ENCODE measurements at places on chromosomes 12 and 14. TPM values are rescaled to one million over a fixed set of nuclear protein-coding genes. Genes with fewer than 3 reads are reported as not detected.

GRCh38 chr14:42004321-42004720 lies 397.6 kb downstream of the LRFN5 start:
- no peak for DNase-seq
- H3K27ac ChIP-seq, result no peak overlapping the region
- no peaks in the 10 kb centered on the region for H3K27me3 ChIP-seq
- H3K36me3 ChIP-seq, result no peaks in the 10 kb centered on the region
- H3K4me1 ChIP-seq, result no peaks in the 10 kb centered on the region

CRIP1 gene
- 290 TPM for total RNA-seq

DNA sequence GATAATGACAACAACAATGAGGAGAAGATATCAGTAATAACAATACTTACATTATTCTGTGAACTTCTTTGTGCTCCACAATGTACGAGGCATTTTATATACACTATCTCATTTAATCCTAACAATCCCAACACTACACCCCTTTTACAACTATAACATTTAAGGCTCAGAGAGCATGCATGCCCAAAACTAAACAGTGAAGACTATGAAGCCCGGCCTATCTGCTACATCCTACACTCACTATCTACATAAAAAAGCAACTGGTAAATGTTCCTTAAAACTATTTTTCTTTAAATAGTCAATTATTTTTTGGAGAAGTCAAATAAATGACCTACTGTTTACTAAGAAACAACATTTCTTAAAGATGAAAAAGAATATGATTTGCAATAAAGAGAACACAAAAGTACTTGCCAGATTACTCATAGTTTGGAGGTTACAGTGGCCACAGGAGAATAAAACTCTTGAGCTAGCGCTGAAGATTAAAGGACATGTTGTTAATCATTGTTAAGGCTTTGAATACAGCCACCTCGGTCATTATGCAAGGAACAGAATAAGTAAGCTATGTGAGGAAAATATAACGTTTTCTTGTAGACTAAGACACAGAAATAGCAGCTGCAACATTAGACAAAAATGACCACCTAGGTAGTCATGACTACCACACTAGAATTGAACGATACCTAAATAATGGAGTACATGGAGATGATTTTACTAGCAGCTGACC lies 56.7 kb downstream of the EPS8 start:
- DNase-seq, result no peak
- H3K4me3 ChIP-seq, result no peak overlapping the region
- H3K27ac ChIP-seq, result no peak overlapping the region
- H3K27me3 ChIP-seq, result no peaks in the 10 kb centered on the region
- no peaks in the 10 kb centered on the region for H3K4me1 ChIP-seq
- no peaks in the 10 kb centered on the region for H3K36me3 ChIP-seq

GRCh38 chr14:23047034-23047634 lies 5.1 kb downstream of the PSMB11 start:
- no peak for DNase-seq
- no peak overlapping the region for H3K4me3 ChIP-seq
- H3K27me3 ChIP-seq, result peaks cover 5% of the 10 kb centered on the region

RGS6 gene
- total RNA-seq, result 0.12 TPM

- H3K27me3 ChIP-seq, result no peaks in the 10 kb centered on the region
- H3K4me3 ChIP-seq, result no peak overlapping the region
- DNase-seq, result no peak
- no peak overlapping the region for H3K27ac ChIP-seq
Observed at GRCh38 chr12:89571491-89572195, 45.8 kb upstream of the POC1B start.

CAPZA3 gene
- not detected for total RNA-seq

- H3K27ac ChIP-seq, result no peak overlapping the region
- H3K27me3 ChIP-seq, result no peaks in the 10 kb centered on the region
- no peak overlapping the region for H3K4me3 ChIP-seq
- no peak for DNase-seq
- H3K4me1 ChIP-seq, result no peaks in the 10 kb centered on the region
Observed at GRCh38 chr14:32497248-32497647, 168.2 kb downstream of the AKAP6 start.

CCDC177 gene
- total RNA-seq, result not detected

TOGARAM1 gene
- total RNA-seq, result 17.1 TPM

B3GNT4 gene
- 0.35 TPM for total RNA-seq

DNA sequence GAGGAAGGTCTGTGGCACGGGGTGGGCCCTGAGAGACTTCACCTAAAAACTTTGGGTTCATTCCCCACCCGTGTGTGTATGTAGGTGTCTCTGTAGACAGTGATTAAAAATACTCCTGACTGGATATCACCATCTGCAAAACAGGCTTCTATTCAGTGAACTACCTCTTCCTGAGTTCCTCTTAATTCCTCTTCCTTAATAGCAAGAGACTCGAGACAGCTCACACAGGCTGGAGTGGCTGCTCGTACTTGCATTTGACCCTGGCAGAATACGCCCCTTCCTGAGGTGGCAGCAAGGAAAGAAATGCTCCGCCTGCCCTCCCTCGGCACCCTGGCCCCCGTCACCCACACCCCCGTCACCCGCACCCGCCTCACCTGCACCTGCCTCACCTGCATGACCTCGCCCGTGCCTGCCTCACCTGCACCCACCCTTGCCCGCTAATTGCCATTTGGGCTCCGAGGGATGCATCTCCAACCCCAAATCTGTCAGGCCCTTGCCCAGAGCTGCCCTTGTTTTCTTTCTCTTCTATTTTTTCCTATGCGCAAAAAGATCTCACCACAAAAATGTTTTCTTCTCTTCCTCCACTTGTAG lies 90.0 kb downstream of the FBXL14 start:
- no peak for DNase-seq
- H3K4me3 ChIP-seq, result no peak overlapping the region
- H3K27me3 ChIP-seq, result peaks cover 50% of the 10 kb centered on the region
- no peaks in the 10 kb centered on the region for H3K4me1 ChIP-seq

C12orf76 gene
- total RNA-seq, result 14.8 TPM

DNA sequence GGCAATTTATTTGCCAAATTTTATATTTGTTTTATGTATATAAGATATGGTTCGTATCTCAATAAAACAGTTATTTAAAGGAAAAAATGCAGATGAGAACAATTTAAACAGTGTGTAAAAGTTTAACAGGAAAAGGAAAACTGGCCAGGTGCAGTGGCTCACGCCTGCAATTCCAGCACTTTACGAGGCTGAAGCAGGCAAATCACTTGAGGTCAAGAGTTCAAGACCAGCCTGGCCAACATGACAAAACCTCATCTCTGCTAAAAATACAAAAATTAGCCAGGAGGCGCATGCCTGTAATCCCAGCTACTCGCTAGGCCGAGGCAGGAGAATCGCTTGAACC lies 22.3 kb downstream of the G2E3 start:
- H3K4me1 ChIP-seq, result peaks cover 3% of the 10 kb centered on the region
- H3K36me3 ChIP-seq, result peaks cover 5% of the 10 kb centered on the region
- no peaks in the 10 kb centered on the region for H3K27me3 ChIP-seq

- H3K27ac ChIP-seq, result no peak overlapping the region
- no peak for DNase-seq
- no peaks in the 10 kb centered on the region for H3K27me3 ChIP-seq
- no peaks in the 10 kb centered on the region for H3K4me1 ChIP-seq
- H3K4me3 ChIP-seq, result no peak overlapping the region
- peaks cover 16% of the 10 kb centered on the region for H3K36me3 ChIP-seq
Observed at GRCh38 chr12:110028323-110028722, 20.0 kb downstream of the C12orf76 start.

DNA sequence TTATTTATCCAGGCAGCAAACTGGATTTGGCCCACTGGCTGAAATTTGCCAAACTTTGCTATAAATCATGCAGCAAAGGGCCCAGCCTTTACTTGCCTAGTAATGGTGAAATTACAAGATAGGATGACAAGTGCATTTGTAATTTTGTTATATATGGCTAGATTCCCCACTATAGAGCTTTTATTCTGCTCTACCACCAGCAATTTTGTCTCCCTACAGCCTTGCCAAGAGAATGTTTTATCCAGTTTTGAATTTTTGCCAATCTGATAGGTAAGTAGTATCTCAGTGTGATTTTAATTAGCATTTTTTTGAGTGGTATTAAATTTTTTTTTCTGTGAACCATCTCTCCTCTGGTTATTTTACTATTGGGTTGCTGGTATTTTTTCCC lies 161.6 kb downstream of the SLC41A2 start:
- DNase-seq, result no peak
- H3K36me3 ChIP-seq, result no peaks in the 10 kb centered on the region
- H3K4me3 ChIP-seq, result no peak overlapping the region
- H3K27ac ChIP-seq, result no peak overlapping the region

DNA sequence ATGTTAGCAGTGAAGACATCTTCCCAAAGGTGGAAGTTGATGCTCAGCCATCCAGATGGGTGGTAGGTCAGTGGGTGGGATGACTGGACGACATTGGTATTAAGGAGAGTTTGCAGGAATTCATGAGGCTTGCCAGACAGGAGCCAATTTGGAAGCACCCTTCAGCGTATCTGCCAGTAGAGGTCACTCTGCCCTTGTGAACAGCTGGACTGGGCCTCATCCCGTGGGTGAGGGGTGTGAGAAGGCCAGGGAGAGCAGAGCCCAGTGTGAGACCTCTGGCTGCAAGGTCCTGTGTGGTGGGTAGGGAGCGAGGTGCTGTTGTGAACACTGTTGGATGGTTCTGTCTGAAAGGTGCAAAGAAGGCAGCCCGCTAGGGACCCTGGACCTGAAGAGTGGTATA lies 37.7 kb downstream of the SLC5A8 start:
- DNase-seq, result no peak
- no peak overlapping the region for H3K27ac ChIP-seq
- H3K4me1 ChIP-seq, result no peaks in the 10 kb centered on the region
- no peak overlapping the region for H3K4me3 ChIP-seq

DNA sequence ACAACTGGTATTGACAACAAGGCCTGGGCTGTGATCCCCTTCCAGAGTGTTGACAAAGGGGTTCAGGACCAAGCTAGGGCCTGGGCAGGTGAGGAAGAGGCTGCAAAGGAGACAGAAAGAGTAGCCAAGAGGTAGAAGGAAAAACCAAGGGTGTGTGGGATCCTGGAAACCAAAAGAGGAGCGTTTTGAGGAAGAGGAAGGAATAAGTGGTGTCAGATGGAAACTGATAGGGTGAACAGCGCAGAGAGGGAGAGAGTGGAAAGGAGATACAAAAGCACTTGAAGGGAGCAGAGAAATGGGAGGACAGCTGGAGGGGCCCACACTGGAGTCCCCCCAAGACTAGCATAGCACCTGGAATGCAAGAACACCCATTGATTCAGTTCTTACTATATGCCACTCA lies 8.3 kb upstream of the HVCN1 start:
- DNase-seq, result no peak
- peaks cover 18% of the 10 kb centered on the region for H3K4me1 ChIP-seq
- no peaks in the 10 kb centered on the region for H3K27me3 ChIP-seq
- H3K4me3 ChIP-seq, result no peak overlapping the region
- H3K36me3 ChIP-seq, result no peaks in the 10 kb centered on the region

- DNase-seq, result no peak
- no peaks in the 10 kb centered on the region for H3K36me3 ChIP-seq
- H3K27ac ChIP-seq, result no peak overlapping the region
- H3K27me3 ChIP-seq, result no peaks in the 10 kb centered on the region
Observed at GRCh38 chr14:37422319-37422718, 172.7 kb downstream of the FOXA1 start.

DNA sequence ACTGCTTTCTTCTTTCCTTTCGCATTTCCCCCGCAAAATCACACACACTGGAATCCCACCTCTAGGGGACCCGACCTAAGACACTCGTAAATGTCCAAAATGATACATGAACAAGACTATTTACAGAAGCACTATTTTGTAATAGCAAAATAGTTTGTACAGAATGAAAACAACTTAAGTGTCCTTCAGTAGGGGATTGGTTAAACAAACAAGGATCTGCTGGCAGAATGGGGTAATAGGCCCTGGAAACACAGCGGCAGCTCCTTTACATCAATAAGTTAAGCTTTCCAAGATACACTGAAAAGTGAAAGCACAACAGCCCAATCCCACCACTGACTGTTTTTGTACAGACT lies 48.8 kb downstream of the LTBP2 start:
- no peaks in the 10 kb centered on the region for H3K4me1 ChIP-seq
- H3K27me3 ChIP-seq, result no peaks in the 10 kb centered on the region
- H3K36me3 ChIP-seq, result no peaks in the 10 kb centered on the region

GRCh38 chr12:131266591-131267467 lies 313.1 kb downstream of the ADGRD1 start:
- H3K27me3 ChIP-seq, result no peaks in the 10 kb centered on the region
- no peak overlapping the region for H3K4me3 ChIP-seq

DNA sequence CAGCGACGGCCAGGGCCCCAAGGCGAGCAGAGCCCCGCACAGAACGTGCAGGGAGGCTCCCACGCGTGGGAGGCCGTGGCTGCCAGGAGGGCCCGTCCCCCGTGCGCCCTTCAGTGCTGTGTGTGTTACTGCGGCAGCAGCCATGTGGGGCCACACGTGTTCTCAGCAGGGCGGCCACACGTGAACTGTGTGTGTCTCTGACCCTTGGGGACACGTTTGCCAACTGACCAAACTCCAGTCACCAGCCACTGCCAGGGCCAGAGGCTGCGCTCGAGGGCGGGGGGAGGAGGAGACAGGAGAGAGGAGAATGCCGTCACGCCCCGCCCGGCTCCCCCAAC lies 57.7 kb downstream of the GALNT9 start:
- no peaks in the 10 kb centered on the region for H3K36me3 ChIP-seq
- no peaks in the 10 kb centered on the region for H3K27me3 ChIP-seq
- no peaks in the 10 kb centered on the region for H3K4me1 ChIP-seq

LACRT gene
- total RNA-seq, result not detected

DNA sequence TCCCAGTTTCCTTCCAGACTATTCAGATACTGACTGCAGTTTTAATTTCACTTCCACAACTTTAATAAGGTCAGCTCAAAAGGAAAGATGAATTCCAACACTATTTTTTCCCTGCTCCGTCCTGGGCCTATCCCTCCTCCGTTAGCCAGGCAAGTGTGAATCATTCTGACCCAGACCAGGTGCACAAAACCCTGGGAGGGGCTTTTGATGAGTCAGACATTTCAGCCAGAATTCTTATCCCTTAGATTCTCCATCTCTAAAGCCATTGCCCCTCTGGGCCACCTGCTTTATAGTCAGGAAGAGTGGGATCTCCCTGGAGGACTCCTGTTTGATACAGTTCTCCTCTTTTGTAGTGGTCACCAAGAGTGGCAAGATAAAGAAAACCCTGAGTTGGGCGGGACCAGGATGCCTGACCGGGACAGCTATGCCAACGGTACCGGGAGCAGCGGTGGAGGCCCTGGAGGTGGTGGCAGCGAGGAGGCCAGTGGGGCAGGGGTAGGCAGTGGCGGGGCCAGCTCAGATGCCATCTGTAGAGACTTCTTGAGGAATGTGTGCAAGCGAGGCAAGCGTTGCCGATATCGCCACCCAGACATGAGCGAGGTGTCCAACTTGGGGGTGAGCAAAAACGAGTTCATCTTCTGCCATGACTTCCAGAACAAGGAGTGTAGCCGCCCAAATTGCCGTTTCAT lies 2.2 kb downstream of the ZC3H10 start:
- H3K4me3 ChIP-seq, result no peak overlapping the region
- H3K27ac ChIP-seq, result no peak overlapping the region
- H3K4me1 ChIP-seq, result peaks cover 31% of the 10 kb centered on the region
- no peaks in the 10 kb centered on the region for H3K27me3 ChIP-seq
- peaks cover 7% of the 10 kb centered on the region for H3K36me3 ChIP-seq

- no peak for DNase-seq
- no peak overlapping the region for H3K27ac ChIP-seq
- peaks cover 7% of the 10 kb centered on the region for H3K4me1 ChIP-seq
- H3K27me3 ChIP-seq, result peaks cover 2% of the 10 kb centered on the region
- H3K4me3 ChIP-seq, result no peak overlapping the region
- H3K36me3 ChIP-seq, result no peaks in the 10 kb centered on the region
Observed at GRCh38 chr14:102471921-102472790, 37.4 kb downstream of the ANKRD9 start.

POLE gene
- 70.4 TPM for total RNA-seq

GPR65 gene
- total RNA-seq, result 8.3 TPM

GLT8D2 gene
- 0.29 TPM for total RNA-seq
